ENCODE measurements at places on chromosomes 5 and 9.
A peak's percentile ranks its signal among the peaks of the same experiment; 100 is the strongest.

- DNase-seq, result no peak
Observed at GRCh38 chr5:118435131-118435530, 553.2 kb downstream of the DTWD2 start.

GRCh38 chr9:35051069-35051967 lies 21.1 kb downstream of the VCP start:
- peak; percentile 17 for DNase-seq

GRCh38 chr5:141969783-141970771 lies 1.2 kb downstream of the RNF14 start:
- DNase-seq, result no peak

DNA sequence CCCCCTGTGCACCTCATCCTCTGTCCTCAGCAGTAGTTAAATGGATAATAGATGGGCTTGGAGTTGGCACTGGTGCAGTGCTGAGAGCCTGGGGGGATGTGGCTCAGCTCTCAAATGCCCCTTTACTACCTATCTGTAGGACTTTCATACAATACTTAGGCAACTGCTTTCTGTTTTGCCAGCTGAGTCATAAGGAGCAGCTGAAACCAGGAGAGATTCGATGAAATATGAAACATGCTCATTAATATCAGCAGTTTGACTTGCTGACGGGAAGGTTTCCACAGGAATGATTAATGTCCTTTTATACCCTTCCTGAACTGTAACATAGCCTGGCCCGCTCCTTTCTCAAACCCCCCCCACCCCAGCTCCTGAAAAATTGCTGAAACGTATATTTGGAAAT lies 142.6 kb downstream of the SAXO1 start:
- DNase-seq, result no peak

Measured in T47D (cell line).